ENCODE measurements at places on chromosomes 11 and 22.

GRCh38 chr22:43101306-43101705, 9.2 kb upstream of the BIK start:
- no peak for DNase-seq

- DNase-seq = no peak
Measured at GRCh38 chr11:112507281-112507680, 246.6 kb upstream of the PLET1 start.

DNA sequence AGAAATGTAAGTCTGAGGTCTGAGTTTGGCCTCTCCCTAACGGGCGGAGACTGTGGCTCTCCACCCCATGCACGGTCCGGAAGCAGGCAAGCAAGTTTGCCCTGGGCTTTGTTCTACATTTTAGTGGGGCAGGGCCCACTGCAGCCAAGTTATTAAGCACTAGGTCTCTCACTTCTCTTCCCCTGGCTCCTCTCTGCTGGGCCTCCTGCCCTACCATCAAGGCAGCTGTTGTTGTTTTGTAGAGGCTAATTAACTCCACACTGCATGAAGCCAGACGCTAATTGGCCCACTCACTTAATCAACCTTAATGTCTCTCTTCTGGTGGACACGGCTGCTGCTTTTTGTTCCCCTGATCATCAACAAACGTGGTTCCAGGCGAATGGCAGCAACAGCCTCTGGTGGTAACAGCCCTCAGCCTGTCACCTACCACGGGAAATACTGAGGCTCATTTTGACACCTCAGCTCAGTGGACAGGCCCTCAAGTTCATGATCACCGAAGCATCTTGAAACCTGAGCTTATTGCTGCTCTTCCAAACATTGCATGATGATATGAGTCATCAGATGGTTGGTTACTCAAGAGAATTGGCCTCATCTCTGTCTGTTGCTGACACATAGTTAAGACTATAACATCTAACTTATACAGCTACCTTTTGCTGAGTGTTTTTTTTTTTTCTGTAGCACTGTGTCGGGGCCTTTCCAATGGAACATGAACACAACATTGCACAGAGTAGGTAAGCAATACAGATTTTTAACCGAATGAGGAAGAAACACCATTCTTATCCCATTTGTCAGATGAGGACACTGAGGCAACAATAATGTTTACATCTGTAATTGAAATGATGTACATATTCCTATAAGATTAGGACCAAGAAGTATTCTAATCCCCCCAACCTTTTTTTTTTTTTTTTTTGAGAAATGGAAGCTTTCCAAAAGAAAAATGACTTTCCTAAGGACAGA, 20.8 kb upstream of the LMO2 start:
- peak; percentile 22 for DNase-seq

GRCh38 chr11:67054346-67054835, 2.3 kb upstream of the RHOD start:
- DNase-seq = no peak

Data from GM19239 (cell line).